ENCODE measurements at places on chromosomes 16 and 17. TPM values are rescaled to one million over a fixed set of nuclear protein-coding genes. Genes with fewer than 3 reads are reported as not detected.

- H3K4me1 ChIP-seq: no peaks in the 10 kb centered on the region
- DNase-seq: no peak
- H3K27ac ChIP-seq: no peak overlapping the region
- no peak overlapping the region for H3K4me3 ChIP-seq
- no peaks in the 10 kb centered on the region for H3K27me3 ChIP-seq
These were observed 62.1 kb upstream of the ADAMTS18 start for GRCh38 chr16:77496934-77497333.

DNA sequence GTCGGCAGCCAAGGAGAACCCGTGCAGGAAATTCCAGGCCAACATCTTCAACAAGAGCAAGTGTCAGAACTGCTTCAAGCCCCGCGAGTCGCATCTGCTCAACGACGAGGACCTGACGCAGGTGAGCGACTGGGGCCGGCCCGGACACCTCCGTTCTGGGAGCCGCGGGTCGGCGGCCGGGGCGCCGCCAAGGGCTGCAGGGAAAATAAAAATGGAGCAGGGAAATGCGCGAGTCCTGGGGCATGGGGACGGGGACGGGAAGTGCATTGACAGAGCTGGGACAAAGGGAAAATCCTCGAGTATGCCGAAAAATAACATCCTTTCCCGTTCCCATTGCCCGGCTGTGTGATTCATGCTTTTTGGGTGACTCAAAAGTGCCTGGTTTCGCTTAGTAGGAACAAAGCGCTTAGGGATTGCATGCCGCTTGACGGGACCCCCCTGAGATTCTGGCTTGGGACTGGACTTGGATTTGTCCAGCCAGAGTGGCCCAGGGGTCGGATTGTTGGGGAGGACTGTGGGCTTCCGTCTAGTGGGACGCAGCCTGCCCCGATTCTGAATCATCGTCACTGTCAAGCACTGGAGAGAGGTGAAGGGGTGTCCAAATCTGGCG lies 699 bp downstream of the MPRIP start:
- H3K36me3 ChIP-seq: no peaks in the 10 kb centered on the region
- no peak for DNase-seq
- peak overlapping the region; percentile 82 for H3K27ac ChIP-seq
- H3K27me3 ChIP-seq: no peaks in the 10 kb centered on the region
- H3K4me3 ChIP-seq: peak overlapping the region; percentile 66

DNA sequence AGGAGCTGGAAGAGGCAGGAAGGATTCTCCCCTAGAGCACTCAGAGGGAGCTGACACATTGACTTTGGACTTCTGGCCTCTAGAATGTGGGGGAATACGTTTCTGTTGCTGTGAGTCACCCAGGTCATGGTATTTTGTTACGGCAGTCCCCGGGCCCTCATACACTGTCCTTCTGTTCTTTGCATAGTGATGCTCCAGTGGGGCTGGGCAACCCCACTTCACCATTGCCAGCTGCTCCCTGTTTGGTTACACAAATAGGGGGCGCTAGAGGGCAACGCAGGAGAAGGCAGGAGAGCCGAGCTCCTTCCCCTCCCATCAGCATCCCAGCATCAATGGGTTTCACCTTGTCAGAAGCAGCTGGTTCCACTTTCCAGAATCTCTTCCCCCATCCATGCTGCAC lies 257.7 kb upstream of the FOXF1 start:
- H3K4me3 ChIP-seq: no peak overlapping the region
- H3K4me1 ChIP-seq: no peaks in the 10 kb centered on the region
- H3K36me3 ChIP-seq: no peaks in the 10 kb centered on the region
- no peak for DNase-seq

GRCh38 chr16:53895433-53895832 lies 191.5 kb downstream of the FTO start:
- no peaks in the 10 kb centered on the region for H3K4me1 ChIP-seq
- H3K27me3 ChIP-seq: no peaks in the 10 kb centered on the region
- H3K27ac ChIP-seq: no peak overlapping the region

- no peak overlapping the region for H3K4me3 ChIP-seq
- no peaks in the 10 kb centered on the region for H3K36me3 ChIP-seq
- no peaks in the 10 kb centered on the region for H3K4me1 ChIP-seq
- no peak overlapping the region for H3K27ac ChIP-seq
- no peak for DNase-seq
- no peaks in the 10 kb centered on the region for H3K27me3 ChIP-seq
These were observed 186.5 kb upstream of the CCL2 start for GRCh38 chr17:34068571-34068970.

- no peak overlapping the region for H3K27ac ChIP-seq
- no peak for DNase-seq
- H3K36me3 ChIP-seq: no peaks in the 10 kb centered on the region
- no peaks in the 10 kb centered on the region for H3K27me3 ChIP-seq
- H3K4me3 ChIP-seq: no peak overlapping the region
These were observed 41.5 kb upstream of the CDH5 start for GRCh38 chr16:66324815-66325515.

GRCh38 chr16:2038382-2039231 lies 9.0 kb downstream of the NTHL1 start:
- peak overlapping the region; percentile 74 for H3K4me3 ChIP-seq
- H3K27me3 ChIP-seq: no peaks in the 10 kb centered on the region
- DNase-seq: peak; percentile 87
- H3K27ac ChIP-seq: peak overlapping the region; percentile 86

The GOSR1 gene
- total RNA-seq: 29.1 TPM

GRCh38 chr17:7742729-7743128 lies 25.2 kb downstream of the DNAH2 start:
- DNase-seq: no peak
- H3K4me1 ChIP-seq: no peaks in the 10 kb centered on the region
- no peak overlapping the region for H3K27ac ChIP-seq

Measured in right lobe of liver (tissue), 6 donors.